Stimulated activated CD8-positive, alpha-beta memory T cell treated with anti-CD3 and anti-CD28 coated beads, Interleukin-4, amount 100 ng/mL, for 4 hours (primary cell): ENCODE measurements at places on chromosomes 3 and 15.

DNA sequence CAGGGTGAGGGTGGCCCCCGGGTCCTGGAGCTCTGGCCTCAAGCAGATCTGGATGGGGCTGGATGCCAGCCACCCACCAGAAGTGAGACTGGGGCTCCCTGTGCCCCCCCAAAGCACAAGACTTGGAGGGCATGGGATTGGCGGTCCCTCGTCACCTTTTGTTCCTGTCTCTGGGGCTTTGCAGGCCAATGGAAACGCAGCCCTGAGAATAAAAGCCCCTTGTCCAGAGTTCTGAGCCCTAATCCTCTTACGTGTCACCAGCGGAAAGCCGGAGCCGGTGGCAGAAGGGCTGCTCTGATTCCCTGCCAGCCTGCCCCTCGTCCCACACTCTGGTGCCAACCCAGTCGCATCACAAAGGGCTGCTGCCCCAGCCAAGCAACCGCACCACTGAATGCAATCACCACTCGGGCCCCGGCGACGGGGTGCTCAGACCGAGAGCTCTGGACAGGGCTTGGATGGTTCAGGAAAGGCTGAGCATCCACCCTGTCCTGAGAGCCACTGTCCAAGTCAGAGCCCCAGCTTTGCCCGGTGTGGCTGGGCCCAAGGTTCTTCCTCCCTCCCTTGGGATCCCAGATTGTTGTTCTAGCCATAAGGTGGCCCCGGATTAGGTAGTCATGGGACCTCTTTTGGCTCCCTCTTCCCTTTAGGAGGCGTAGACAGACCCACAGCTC is 22.8 kb upstream of the ELP6 start:
- DNase-seq, result no peak

GRCh38 chr3:39149059-39149455 is 4.3 kb downstream of the CSRNP1 start:
- DNase-seq, result no peak

DNA sequence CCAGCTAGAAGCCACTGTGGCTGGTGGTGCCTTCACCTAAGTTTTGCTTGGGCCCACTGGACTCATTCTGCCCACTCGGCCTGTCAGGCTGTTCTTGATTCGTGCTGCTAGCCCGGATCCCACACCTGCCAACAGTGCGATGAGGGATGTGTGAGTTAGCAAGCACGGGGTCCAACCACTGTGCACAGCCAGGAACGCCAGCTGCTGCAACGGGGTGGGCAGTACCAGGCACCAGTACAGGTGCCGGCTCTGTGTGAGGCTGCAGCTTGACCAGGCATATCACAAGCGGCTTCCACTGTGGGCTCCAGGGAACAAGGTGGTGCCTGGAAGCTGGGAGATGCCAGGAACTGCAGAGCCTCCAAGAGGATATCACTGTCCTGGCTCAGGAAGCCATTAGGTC is 481.2 kb downstream of the OTOL1 start:
- no peak for DNase-seq

DNA sequence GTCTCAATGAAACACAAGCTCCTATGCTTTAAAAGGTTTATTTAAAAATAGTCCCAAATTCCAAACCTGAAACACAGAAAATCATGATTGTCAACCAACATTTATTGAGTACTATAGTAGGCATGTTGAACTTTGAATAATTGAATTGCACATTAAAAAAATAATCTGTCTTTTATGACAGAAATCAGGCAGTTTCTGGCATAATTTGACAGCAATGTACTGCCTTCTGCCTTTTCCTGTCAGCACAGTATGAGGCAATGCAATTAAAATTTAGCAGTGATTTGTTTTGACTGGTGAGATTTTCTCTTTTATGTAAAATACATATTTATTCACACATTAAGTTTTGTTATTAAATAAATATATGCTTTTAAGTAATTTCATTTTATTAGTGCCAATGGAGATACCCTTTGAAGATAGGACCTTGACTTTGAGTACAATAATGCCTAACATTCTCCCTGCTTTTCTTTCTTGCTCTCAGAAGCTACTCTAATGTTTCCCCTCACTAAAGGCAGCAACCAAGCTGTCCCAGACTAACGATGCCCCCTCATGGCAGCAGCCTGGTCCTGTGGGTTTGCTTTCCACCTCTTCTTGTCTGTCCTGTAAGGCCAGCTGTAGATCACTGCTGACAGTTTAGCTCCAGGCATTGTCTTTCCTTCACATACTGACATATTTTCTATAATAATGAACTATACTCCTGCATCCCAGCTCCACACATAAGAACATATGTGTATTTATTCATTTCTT is 346.7 kb downstream of the IL20RB start:
- DNase-seq, result no peak

DNA sequence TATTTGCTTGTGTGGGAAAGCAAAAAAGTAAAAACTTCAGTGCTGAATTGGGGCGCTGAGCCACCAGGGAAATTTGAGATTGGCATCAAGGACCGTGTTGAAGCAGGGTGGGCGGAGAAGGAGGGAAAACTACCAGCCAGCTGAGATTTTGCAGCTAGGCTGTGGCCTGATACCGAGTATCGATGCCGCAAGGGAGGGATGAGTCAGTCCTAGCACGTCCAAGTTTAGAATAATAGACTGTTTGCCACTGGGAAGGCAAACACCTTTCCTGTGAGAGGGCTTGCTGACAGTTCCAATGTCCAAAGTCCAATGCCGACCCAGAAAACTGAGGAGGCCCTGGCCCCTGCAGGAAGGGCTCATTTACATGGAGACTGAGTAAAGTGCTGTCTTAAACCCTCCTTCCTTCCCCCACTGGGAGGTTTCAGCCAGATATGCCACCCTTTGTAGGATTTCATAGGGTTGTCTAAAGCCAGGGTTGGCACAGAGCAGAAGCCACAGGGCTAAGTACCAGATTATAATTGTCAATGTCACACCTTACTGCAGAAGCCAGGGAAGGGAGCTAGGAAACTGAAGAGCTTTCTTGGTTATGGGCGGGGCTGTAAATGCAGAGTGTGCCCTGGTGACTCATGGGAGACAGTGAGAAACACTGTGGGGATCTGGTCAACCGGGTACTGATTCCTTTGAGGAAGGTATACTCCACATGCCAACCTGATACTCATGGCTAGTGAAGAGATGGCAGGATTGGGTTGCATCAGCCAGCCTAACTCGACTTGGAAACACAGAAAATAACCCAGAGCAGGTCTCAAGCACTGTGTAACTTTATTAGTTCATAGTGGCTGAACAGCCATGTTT is 28.4 kb upstream of the PIK3CB start:
- DNase-seq, result no peak

GRCh38 chr3:3305084-3305483 is 125.6 kb upstream of the CRBN start:
- no peak for DNase-seq

DNA sequence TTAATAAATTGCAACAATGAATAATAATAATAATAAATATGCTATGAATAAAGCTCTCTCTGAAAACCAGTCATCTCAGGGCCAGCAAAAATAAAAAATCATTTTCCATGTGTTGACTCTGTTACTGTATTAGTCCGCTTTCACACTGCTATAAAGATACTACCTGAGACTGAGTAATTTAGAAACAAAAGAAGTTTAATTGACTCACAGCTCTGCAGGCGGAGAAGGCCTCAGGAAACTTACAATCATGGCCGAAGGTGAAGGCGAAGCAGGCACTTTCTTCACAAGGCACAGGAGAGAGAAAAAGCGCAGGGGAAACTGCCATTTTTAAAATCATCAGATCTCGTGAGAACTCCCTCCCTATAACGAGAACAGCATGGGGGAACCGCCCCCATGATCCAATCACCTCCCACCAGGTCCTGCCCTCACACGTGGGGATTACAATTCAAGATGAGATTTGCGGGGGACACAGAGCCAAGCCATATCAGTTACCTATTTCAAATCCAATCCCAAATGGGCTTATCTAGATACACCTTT is 224.1 kb downstream of the IGSF11 start:
- DNase-seq, result no peak

DNA sequence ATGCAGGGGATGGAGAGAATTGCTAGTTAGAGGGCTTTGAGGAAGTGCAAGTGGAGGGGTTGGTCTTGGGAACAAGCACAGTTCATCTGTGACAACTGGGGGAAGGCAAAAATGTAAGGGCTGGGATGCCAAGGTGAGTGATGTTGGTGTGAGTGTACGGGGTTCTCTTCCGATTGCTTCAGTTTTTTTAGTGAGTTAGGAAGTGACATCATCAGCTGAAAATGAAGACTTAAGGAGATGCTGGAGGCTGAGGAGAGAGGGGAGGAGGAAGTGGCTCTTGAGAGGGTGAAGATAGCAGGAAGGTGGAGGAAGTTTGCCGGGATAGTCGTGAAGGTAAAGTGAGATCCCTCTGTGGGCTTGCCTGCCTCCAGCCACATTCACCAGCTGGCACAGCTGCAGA is 12.7 kb downstream of the TICRR start:
- DNase-seq, result no peak

GRCh38 chr15:77786181-77786890 is 153.6 kb upstream of the LINGO1 start:
- no peak for DNase-seq

DNA sequence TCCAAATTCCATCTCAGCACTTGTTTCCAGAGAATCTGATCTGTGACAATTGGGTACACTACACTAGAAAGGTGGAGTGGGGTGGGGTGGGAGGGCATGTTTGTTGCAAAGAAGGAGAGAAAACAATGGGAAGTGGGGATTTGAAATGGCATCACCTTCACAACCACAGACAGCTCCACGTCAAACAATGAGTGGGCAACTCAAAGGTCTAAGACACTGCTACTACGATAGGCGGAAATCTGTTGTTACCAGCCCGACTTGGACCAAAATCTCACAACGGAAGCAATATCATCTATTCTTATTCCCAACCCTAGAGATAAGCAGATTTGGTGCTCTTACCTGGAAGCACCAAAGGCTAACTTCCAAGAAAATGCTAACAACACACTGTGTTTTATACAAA is 3.3 kb downstream of the CYP19A1 start:
- DNase-seq, result no peak

DNA sequence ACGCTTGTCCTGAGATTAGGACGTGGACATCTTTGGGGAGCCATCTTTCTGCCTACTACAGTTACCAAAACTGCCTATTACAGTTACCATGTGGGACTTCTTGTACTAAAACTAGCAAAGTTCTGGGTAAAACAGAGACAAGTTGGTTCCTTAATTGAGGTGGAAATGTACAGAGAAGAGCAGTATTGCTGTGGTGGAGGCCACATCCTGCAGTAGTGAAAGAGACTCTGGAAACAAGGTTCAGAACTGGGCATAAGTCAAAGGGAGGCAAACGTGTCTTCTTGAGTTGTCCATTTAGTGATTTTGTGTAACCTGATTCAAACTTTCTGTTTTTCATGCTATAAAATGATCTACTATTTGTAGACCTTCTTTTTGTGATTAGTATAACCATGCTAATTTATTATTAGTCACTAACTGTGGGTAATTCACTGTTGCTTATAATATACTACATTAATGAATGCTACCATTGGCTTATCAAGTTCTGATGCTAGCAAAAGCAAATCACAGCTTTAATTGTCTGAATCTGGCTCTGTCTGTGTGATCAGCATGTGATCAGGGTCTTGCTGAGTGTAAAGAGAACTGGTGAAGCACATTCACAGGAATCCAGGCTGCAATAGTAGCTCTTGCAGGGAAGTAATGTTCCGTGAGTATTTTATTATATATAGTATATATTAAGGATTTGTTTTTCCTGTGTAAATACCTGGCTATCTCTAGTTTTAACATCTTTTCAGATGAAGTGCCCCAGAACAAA is 207.9 kb upstream of the GAP43 start:
- DNase-seq, result no peak

DNA sequence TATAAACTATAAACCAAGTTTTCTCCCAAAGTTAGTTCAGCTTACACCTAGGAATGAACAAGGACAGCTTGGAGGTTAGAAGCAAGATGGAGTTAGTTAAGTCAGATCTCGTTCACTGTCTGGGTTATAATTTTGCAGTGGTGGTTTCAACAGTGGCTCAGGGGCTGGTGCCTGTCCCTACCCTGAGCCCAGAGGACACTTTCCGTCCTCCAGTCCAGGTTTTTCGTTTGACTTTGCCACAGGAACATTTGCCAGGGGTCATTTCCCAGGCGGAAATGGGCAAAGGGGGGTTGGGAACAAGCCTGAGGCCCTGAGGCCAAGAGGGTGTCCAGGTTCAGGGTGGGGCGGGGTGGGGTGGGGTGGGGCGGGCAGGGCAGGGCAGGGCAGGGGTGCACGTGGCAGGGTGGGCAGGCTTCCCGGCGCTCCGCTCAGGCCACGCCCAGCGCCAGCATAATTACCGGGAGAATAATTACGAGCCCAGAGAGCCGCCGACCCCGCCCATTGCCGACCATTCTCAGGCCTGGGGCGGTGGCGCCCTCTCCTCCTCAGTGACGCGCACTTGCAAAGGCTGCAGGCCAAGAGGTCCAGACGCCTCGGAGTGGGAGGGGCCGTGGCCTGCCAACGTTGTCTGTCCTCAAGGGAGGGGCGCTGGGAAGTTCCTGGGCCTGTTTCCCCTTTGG is 70.4 kb downstream of the KLF13 start:
- DNase-seq, result no peak

GRCh38 chr3:71398157-71398836 is 185.2 kb downstream of the FOXP1 start:
- no peak for DNase-seq

GRCh38 chr3:127758013-127758412 is 64.3 kb downstream of the MGLL start:
- no peak for DNase-seq

DNA sequence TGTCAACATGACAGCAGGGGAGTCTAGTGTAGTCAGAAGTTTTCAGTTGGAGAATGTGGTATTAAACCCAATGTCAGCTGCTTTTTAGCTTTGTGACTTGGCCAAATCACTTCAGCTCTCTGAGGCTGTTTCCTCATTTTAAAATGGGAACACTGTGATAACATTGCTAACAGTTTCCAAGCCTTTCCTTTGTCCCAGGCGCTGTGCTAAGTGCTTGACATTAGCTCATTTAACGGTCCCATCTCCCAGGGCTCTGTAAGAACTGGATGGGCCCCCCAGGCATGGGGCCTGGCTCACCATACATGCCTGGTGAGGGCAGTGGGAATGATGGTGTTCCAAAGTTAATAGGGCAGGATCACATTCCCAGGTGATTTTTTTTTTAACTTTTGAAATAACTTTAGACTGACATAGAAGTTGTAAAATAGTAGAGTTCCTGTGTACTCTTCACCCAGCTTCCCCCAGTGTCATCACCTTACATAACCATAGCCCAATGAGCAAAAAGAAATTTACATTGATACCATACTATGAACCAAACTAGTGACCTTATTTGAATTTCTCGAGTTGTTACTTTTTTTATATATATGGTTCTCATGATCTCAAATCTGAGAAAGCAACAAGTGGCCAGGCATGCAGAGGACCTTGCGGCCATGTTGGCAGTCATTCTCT is 7.7 kb downstream of the RASL12 start:
- no peak for DNase-seq
